Activated T-helper 1 cell treated with anti-CD3 and anti-CD28 coated beads, Interleukin-2, amount 50 U/mL, for 16 hours (primary cell): ENCODE measurements at places on chromosomes 3 and 15.

DNA sequence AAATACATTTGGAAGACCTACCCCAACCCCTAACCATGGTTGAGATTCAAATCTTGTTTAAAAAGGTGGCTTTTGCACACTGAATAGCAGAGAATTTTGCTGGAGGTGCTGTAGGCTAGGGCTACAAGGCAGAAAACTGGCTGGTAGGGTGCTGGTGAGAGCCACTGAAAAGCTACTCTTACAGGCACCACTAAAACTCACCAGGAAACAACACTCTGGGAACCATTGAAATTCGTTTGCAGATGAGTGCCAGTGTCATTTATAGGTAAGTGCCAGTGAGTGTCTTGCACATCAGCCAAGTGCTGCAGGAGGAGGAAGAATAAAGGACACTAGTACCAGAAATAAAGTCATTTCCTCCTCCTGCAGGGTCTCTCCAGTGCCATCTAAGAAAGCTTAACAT lies 610.2 kb downstream of the ZNF385D start:
- DNase-seq = no peak

GRCh38 chr3:42786631-42787030 lies 13.6 kb upstream of the CCDC13 start:
- DNase-seq = no peak

GRCh38 chr15:31480356-31481025 lies 153.9 kb downstream of the KLF13 start:
- DNase-seq = no peak

- no peak for DNase-seq
Measured at GRCh38 chr3:72193771-72194430, 409.0 kb upstream of the PROK2 start.

- no peak for DNase-seq
Measured at GRCh38 chr15:42490291-42490670, 660 bp downstream of the ZNF106 start.

GRCh38 chr3:140470962-140471361 lies 206.9 kb upstream of the TRIM42 start:
- DNase-seq = no peak

DNA sequence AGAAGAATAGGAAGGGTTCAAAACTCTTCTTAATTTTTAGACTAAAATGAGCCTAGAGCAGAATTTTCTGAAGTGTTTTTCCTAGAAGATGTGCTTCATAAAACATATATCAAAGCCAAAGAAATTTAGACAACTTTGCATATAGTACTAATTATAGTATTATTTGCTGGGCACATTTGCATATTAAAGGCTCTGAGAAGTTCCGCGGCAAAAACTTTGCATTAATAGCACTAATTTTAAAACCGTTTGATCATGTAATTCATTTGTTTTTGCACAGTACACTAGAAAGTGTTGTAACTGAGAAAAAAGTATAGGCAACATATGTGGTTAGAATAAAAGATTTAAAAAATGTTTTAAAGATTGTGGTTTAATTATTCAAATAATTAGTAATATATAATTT lies 412.0 kb upstream of the NR2F2 start:
- DNase-seq = no peak

- DNase-seq = no peak
Measured at GRCh38 chr3:42179110-42179725, 86.8 kb downstream of the CCK start.

GRCh38 chr15:70528270-70528706 lies 235.1 kb downstream of the UACA start:
- DNase-seq = peak; percentile 35

GRCh38 chr15:90903733-90904536 lies 833 bp downstream of the MAN2A2 start:
- no peak for DNase-seq

- no peak for DNase-seq
Measured at GRCh38 chr3:179760944-179761343, 108.1 kb downstream of the USP13 start.
